EL (cell line): ENCODE measurements at places on chromosomes 2 and 18.

GRCh38 chr2:94970353-94970752 is 55.2 kb upstream of the MAL start:
- no peak for DNase-seq

DNA sequence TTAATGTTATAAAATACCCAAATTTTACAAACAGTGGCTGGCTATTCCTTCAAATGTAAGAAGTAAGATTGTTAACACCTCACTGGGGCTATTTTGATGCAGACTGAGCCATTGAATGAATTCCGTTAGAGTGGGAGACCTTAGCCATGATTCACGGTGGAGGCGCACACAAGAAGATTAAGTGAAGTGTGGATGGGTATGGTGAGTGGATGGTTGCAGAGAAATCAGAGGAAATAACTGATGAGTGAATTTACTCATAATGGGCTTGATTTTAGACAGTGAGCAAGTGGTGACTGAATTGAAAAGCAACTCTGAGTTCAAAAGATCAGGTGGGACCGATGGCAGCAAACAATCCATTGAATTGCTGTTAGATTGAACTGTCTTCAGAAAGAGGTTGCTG is 75.0 kb downstream of the NRP2 start:
- no peak for DNase-seq

DNA sequence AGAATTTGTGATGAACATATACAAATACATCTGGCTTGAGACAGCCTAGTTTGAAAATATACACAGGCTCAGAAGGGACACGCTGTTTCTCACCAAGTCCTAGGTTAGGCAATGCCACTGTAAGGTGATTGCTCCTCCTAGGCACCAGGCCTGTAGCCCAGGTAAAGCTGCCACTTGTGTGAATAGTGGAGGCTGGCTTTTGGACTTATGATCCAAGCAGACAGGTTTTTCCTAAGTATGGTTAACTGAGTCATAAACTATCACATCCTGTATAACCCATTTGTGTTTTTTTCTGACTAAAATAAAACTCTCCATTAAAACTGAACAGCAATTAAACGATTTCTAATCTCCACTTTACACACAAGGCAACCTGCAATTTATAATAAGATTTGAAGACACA is 81.0 kb downstream of the SEMA4F start:
- DNase-seq = no peak

GRCh38 chr2:11444737-11445136 is 21.2 kb downstream of the E2F6 start:
- DNase-seq = no peak

- DNase-seq = no peak
Measured at GRCh38 chr18:53040286-53040685, 700.3 kb downstream of the DCC start.

DNA sequence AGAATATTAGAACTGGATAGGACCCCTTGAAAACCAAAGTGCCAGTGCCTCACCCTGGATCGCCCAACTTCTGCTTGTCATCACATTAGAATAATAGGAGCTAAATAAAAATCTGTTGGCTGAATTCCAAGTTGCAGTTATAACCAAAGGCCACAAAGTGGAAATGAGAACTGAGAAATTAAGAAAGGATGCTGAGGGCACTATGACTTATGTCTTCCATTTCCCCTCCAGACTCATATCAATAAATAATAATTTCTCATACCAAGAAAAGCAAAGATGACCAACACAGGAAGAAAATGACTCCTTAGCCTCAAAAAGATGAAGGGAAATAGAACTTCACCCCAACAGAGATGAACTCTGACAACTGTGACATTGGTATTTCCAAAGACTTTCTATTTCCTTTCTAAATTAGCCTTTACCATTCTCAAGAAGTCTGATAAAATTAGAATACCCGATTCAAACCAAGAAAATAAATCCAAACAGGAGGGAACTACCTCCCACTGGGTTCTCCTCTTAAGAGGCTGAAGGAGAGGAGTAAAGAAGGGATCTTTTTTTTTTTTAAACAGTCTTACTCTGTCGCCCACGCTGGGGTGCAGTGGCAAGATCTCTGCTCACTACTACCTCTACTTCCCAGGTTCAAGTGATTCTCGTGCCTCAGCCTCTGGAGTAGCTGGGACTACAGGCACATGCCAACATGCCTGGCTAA is 46.5 kb upstream of the EPG5 start:
- no peak for DNase-seq

GRCh38 chr2:23703583-23704385 is 223.1 kb downstream of the ATAD2B start:
- no peak for DNase-seq

DNA sequence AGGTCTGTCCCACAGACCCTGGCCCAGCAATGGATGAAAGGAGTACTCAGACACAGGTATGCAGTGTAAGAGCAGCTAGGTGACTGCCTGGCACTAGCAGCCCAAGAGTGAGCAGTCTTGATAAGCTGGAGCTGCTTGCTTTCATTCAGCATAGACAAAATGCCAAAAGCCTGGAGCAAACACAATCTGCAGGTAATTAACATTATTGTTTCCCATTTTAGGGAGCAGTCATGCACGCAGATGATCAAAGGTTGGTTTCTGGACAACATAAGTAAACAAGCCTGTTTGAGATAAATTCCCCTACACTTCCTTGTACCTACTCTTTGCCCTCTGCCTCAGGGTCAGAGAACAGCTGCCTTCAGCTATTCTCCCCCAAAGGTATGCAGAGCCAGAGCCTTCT is 73.7 kb upstream of the MSTN start:
- no peak for DNase-seq

- no peak for DNase-seq
Measured at GRCh38 chr2:11286749-11287148, 57.7 kb downstream of the ROCK2 start.

GRCh38 chr2:319059-319600 is 31.2 kb upstream of the ALKAL2 start:
- DNase-seq = no peak

DNA sequence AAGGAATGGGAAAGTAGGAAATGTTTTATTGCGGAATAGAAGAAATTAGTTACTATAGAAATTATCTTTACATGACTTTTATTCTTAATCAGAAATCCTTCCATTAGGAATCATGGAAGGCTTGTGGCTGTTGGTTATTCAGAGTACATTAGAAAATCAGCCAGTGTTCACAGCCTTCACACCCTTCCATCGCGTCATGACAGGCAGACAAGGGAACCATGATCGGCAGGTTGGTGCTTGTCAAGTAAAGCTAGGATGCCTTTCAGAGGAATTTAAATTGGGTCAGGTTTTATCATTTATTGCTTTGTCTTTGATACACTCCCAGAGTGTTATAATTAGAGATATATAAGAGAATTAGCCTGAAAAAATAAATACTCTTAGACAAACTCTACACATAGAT is 400.6 kb downstream of the THSD7B start:
- no peak for DNase-seq

- no peak for DNase-seq
Measured at GRCh38 chr2:28400419-28400818, 7.8 kb downstream of the FOSL2 start.

- no peak for DNase-seq
Measured at GRCh38 chr18:78780719-78781600, 198.7 kb upstream of the SALL3 start.

DNA sequence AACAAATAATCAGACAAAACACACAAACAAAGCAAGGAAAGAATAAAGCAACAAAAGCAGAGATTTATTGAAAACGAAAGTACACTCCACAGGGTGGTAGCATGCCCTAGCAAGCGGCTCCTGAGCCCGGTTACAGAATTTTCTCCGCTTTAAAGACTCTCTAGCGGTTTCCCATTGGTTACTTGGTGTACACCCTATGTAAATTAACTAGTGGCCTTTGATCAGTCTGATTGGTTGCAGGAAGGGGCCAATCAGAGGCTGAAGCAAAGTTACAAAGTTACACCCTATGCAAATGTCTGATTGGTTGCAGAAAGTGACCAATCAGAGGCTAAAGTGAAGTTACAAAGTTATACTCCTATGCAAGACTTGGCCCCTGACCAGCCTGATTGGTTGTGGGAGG is 242.9 kb downstream of the LDLRAD4 start:
- DNase-seq = no peak

DNA sequence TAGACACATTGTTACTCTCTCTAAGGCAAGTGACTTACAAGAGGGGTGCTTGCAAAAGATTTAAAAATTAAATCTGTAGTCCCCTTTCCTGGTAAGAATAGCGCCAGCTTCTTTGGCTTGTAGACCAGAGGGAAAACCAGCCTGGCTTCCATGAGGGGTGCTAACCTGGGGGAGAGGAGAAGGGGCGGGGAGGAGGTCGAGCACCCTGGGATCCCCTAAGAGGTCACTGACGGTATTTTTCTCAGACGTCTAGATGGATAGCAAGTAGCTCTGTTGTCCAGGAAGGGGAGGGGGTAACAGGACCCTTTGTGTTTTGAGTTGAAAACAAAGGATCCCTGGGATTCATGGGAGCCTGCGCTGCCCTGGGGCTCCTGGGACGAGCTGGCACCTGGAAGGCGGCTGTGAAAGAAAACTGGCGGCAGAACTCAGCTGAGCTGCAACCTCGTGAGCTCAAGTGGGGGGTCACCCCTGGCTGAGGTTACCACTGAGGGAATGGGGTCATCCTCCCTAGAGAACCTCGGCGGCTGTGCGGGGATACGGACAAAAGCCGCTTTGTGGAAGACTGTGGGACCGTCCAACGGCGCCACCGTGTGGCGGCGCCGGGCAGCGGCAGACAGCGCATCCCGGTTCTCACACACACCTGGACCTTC is 37.8 kb upstream of the MRPL19 start:
- peak; percentile 51 for DNase-seq

DNA sequence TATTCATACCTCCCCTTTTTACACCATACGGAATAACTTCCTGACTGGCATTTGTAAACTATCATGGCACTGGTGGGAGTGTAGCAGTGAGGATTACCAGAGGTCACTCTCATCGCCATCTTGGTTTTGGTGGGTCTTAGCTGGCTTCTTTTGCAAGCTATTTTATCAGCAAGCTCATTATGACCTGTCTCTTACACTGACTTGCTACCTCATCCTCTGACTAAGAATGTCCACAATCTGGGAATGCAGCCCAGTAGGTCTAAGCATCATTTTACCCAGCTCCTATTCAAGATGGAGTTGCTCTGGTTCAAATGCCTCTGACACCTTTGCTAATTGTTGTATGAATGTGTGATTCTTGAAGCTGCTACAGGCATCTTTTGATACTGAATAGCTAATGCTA is 950.8 kb upstream of the SLC39A10 start:
- DNase-seq = no peak

GRCh38 chr2:24332791-24333540 is 27.4 kb downstream of the ITSN2 start:
- no peak for DNase-seq

DNA sequence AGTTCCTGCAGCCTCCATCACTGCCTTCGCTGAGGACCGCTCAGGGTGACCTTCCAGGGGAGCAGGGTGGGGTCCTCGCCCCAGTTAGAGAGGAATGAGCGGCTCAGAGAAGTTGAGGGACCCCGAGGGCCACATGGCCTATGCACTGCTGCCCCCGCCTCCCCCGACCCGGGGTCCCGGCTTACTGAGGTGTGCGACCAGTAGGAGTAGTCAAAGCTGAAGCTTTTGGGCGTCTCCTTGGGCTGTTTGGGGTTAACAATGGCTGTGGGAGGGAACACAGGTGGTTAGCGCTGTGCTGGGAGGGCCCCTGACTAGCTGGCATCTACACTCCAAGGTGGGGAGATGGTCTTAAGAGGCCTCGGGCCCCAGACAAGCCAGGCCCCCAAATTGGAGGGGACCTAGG is 31.0 kb downstream of the KIF1A start:
- no peak for DNase-seq

GRCh38 chr18:28522236-28522635 is 345.3 kb upstream of the CDH2 start:
- no peak for DNase-seq

DNA sequence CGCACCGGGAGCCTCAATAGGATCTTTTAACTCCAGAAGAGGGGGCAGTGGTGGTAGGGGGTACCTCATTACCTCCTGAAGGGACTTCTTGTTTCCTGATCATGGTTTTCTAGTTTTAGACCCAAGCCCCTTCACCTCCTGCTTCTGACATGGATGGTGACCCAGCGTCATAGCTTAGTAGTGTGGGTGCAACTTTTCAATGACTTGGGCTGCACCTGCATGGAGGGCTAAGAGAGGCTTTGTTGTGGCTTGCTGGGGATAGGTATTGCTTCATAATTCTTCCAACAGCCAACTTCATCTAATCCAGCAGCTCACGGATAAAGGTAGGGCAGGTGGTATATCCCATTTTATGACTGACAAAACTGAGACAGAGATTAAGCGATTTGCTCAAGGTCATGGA is 3.0 kb downstream of the SLC1A4 start:
- DNase-seq = no peak

GRCh38 chr2:1731963-1732768 is 12.1 kb downstream of the PXDN start:
- DNase-seq = peak; percentile 89

- no peak for DNase-seq
Measured at GRCh38 chr2:204064119-204064518, 127.6 kb downstream of the ICOS start.

GRCh38 chr18:27704736-27705361 is 472.1 kb downstream of the CDH2 start:
- no peak for DNase-seq

DNA sequence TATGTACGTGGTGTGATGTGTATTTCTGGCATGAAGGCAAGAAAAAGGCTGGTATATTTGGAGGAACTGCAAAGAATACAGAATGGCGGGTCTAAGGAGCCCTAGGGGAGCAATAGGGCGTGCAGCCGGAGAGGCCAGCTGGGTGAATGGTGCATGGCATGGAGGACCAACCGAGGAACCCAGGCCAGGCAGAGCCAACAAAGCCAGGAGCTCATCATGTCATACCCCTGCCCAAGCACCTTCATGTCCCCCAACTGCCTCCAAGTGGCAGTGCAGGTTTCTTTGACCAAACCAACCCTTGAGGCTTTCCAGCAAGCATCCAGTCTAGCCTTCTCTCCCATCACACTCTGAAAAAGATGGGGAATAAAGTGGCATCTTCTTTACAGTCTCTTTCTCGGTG is 8.9 kb upstream of the KCNK3 start:
- DNase-seq = no peak

DNA sequence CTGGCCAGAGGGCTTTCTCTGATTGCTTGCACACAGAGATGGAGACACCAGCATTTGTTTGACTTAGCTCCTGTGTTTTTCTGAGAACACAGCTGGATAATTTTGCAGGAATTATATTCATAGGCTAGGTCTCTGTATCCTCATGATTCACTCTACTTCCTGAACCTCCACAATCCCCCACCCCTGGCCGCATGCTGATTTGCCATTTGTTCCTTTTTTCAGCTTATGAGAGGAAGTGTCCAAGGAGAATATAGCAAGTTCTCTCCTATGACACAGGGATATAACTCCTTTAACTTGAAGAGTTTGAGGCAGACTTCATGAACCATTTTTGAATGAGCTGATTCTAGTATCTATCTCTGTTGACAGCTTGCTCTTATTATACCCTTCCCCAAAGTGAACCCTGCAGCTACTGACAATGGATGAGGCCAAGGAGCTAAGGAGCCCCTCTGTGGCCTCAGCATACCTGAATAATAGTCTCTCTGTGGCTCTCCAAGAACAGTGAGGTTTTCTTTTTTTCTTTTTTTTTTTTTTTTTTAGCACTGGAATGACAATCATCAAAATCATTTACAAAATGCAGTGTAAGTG is 15.4 kb downstream of the CAVIN2 start:
- no peak for DNase-seq
